Small intestine (tissue), 16 donors: ENCODE measurements at places on chromosomes 6 and 20. TPM values are rescaled to one million over a fixed set of nuclear protein-coding genes. Genes with fewer than 3 reads are reported as not detected.

GRCh38 chr20:39446397-39446796, 484.3 kb downstream of the DHX35 start:
- no peak for DNase-seq

- DNase-seq: peak; percentile 96
Observed at GRCh38 chr6:130377915-130378314, 12.1 kb downstream of the TMEM200A start.

DNA sequence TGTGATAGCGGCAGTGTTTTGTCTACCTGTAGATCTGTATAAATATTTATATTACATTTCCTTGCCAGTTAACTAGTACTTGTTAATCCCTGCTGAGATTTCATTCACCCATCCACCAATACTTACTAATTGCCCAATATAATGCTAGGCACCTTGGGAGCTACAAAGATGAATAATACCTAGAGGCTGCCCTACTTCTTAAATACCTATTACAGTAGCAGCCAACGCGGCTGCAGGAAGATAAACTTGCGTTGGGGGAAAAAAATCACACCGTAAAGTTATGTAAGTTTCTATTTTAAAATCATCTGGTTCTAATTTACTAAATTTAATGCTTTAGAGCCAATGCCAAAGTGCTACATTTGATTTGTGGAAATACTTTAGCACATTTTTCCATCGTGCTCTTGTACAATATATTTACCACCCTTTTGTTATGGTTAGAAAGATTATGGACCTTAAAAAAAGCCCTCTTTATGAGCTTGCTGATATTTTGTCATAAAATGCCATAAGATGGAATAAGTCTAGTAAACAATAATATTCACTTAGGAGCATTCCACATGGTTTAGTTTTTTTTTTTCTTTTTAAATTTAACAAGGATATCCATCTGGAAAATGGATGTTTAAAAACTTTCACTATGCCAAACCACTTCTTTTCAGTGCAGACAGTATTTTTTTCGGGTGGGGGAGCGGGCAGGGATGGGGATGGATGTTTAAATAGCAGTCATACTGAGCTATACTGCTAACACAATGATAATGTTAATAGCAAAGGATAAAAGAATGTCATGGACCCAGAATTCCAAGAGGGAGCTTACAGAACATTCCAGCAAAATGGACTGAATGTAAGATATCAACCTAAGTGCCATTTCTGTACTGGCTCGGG, 13.2 kb upstream of the NEDD9 start:
- DNase-seq: no peak

DNA sequence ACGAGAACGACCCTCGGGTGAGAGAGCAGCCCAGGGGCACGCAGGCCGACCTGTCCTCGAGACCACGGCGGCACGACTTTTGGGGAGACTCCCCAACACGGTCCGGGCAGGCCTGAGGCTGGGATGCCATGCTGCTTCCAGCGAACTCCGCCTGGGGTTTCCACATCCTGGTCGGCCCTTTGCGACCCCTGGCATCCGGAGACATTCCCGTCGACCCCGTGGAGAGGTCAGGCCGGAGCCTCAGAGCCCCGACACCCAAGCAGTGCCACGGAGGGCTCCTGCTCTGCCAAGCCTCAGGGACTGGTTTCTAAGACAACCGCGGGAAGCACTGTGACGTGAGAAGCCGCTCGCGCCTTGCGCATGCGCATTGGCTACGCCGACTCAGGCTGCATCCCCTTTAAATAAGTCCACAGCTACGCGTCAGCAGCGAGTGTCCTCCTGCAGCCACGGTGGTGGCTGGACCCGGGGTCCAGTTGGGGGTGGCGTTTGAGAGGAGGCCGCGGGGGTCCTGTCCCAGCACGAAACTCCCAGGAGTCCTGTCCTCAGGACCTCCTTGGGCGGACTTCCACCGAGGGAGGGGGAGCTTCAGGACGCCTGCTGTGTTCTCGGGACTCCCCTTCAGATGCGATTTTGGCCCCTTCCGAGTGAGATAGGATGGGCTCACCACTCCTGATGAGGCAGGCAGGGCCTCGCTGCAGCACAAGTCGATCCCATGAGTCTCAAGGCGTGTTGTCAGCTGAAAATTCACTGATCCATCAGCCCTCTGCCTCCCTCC, 1089.3 kb upstream of the DEFB115 start:
- peak; percentile 0 for DNase-seq

DNA sequence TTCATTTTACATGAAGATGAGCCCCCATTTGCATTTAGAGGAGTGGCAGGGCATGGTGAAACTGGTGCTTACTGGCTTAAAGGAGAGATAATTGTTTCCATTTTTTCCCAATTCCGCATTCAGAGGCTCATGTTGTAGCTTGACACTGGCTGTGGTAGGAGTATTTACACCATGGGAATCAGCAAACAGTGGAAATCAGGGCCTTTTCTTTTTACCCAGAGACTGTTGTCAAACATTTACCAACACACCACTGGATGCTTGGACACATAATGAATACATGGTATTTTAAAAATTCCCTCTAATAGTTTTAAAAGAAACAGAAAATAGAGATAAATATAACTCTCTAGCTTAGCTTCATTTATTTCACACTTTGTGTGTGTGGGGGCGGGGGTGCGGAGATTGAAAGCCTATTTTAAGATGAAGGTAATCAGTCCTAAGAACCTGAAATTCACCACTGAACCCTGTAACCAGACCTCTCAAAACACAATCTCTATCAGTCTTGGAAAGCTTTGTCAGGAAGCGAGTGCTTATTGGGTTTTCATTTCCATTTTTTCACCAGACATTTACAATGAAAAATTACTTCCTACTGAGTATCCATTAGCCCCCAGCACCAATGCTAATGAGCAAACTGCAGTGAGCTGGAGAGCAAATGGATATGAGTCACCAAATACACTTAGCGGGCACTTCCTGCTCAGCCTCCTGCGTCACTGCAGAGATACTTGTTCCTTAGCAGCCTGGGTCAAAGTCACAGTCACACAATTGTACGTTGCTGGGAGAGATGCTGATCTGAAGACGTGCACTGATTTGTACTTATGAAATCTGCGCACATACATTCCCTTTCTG, 532.0 kb downstream of the BCKDHB start:
- DNase-seq: peak; percentile 93

GRCh38 chr6:148580442-148580841, 166.4 kb upstream of the UST start:
- no peak for DNase-seq

DNA sequence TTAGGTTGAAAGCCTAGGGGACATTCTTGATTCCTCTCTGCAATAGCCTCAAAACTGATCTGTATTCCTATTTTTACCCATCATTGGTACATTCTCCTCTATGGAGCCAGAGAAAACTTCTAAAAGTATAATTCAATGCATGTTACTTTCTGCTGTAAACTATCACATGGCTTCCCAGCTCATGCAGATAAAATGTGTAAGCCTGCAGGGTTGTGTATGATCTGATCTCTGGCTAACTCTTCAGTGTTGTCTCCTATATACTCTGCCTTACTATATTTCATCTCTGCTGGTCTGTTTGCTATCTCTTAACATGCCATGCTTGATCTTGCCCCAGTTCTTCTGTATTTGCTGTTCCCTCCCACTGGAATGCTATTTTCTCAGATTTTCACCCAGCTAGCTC, 323.3 kb upstream of the RSPO3 start:
- no peak for DNase-seq

The PDE7B gene
- polyA plus RNA-seq: 1.3 TPM

The NKX2-4 gene
- not detected for polyA plus RNA-seq
